ENCODE measurements at places on chromosomes 13 and 19. TPM values are rescaled to one million over a fixed set of nuclear protein-coding genes. Genes with fewer than 3 reads are reported as not detected.

DNA sequence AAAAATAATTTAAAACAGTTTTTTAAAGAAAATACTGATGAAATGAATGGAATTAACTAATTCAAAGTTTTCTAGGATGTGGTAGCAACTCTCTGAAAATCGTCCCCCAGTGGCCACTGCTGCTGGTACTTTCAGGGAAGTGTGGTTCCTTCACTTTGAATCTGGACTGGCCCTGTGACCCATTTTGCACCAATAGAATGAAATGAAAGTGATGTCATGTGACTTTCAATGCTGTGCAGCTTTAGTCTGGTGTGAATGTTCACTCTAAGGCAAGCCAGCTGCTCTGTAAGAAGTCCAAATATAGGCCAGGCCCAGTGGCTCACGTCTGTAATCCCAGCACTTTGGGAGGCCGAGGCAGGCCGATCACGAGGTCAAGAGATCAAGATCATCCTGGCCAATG, 26.4 kb upstream of the HNRNPA1L2 start:
- H3K27me3 ChIP-seq: no peaks in the 10 kb centered on the region
- H3K4me1 ChIP-seq: peaks cover 5% of the 10 kb centered on the region
- H3K36me3 ChIP-seq: peaks cover 1% of the 10 kb centered on the region
- H3K27ac ChIP-seq: no peak overlapping the region

DNA sequence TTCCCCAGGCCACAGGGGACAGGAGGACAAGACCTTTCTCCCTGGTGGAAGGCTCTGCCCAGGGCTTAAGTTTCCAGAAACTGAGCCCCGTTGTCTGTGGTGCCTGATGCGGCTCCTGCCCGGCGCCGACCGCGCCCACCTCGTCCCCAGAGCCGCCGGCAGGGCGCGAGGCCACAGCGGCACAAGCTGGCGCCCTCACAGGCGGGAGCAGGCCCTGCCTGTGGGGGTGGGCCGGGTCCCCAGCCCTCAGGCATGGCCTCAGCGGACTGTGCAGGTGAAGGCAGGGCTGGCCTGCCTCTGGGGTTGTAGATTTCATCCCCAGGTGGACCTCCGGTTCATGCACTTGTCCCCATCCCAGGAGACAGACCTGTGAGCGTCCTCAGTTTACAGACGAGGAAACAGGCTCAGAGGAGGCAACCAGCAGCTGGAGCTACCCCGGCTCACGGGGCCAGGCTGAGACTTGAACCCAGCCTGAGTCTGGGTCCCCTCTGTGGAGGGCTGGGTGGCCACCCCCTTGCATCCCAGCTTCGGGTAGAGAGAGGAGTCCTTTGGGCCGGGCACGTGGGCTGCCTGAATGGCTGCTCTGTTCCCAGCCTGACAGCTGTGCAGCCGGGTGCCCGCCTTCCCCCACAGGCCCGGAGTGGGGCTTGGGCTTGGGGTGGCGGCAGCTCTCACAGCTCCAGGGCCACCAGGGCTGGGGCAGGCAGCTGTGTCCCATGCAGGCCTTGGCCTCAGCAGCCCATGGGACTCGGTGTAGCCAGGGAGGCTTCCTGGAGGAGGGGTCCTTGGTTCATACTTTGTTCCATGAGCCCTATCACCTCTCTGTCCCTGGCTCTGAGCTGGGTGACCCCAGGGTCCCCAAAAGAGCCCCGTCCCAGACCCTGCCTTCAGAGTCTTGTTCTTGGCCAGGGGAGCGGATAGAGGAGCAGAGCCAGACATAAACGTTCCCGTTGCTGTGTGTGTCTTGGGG, 26.8 kb downstream of the PIAS4 start:
- H3K27me3 ChIP-seq: no peaks in the 10 kb centered on the region
- DNase-seq: no peak
- no peak overlapping the region for H3K27ac ChIP-seq
- H3K36me3 ChIP-seq: peaks cover 5% of the 10 kb centered on the region
- no peak overlapping the region for H3K4me3 ChIP-seq
- no peaks in the 10 kb centered on the region for H3K4me1 ChIP-seq

Gene LILRA1
- not detected for total RNA-seq

- no peak overlapping the region for H3K27ac ChIP-seq
- no peaks in the 10 kb centered on the region for H3K36me3 ChIP-seq
- peaks cover 19% of the 10 kb centered on the region for H3K4me1 ChIP-seq
Observed at GRCh38 chr13:34322743-34323074, 504.8 kb downstream of the RFC3 start.

DNA sequence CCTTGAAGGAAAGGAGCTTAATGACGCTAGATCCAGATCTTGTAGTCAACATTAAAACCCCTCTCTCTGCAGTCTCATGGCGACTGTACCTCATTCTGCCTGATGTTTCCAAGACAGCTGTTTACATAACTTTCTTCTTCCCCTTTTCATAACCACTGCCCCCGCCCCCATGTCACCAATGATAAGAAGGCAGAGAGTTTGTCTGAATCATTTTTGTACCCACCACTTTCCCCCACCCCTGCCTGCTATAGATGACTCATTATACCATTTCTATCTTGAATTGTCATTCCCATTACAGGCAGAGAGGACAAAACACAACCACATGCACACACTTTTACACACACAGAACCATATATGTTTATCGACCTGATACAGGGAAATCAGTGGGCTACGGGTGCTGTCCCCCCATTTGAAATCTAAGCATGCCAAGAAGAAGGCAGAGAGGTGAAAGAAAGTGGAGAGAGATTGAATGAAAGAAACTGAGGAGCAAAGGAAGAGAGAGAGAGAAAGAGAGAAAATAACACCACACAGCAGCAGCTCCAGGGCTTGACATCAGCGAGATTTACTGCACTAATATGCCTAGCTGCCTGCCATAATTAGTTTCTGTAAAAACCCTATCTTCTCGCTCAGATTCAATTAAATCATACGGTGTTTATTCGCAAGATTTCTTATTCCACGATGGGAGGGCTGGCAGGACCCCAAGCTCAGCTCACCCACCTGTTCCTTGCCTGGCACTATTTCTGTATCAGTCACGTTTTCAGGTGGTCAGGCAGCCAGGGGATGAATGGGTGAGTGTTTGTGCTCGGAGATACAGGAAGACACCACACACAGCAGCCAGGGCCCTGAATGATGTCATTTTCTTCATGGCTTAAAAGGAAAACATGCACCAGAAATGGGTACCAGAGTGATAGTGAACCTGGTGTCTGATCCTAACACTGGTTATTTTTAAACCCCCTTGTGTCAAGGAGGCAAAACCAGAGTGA, 114.3 kb upstream of the SERP2 start:
- H3K4me3 ChIP-seq: no peak overlapping the region
- H3K27ac ChIP-seq: no peak overlapping the region
- H3K36me3 ChIP-seq: no peaks in the 10 kb centered on the region
- H3K4me1 ChIP-seq: peaks cover 9% of the 10 kb centered on the region

- DNase-seq: no peak
- H3K27me3 ChIP-seq: peaks cover 6% of the 10 kb centered on the region
- H3K36me3 ChIP-seq: no peaks in the 10 kb centered on the region
- no peak overlapping the region for H3K4me3 ChIP-seq
Observed at GRCh38 chr13:39821977-39822376, 166.5 kb downstream of the COG6 start.

Data from progenitor cell of endocrine pancreas (in vitro differentiated cells).